OCI-M1 (cell line): ENCODE measurements at places on chromosomes 13 and 19.

DNA sequence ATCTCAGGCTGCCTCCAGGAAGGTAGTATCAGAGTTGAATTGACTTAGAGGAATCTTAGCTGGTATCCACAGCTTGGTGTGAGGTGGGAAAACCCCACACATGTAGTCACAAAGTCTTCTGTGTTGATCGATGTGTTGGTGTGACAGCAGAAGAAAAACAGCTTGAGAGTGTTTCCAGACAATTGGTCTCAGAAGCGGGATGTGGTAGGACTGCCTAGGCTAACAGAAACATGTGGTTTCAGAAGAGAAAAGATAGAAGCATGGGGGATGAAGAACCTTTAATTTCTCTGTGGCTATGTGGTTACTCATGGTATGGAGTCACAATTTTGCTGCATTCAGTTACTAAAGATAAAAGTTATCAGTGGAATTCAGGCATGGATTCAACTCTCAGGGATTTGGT lies 134.7 kb upstream of the SLITRK5 start:
- DNase-seq = peak; percentile 95

DNA sequence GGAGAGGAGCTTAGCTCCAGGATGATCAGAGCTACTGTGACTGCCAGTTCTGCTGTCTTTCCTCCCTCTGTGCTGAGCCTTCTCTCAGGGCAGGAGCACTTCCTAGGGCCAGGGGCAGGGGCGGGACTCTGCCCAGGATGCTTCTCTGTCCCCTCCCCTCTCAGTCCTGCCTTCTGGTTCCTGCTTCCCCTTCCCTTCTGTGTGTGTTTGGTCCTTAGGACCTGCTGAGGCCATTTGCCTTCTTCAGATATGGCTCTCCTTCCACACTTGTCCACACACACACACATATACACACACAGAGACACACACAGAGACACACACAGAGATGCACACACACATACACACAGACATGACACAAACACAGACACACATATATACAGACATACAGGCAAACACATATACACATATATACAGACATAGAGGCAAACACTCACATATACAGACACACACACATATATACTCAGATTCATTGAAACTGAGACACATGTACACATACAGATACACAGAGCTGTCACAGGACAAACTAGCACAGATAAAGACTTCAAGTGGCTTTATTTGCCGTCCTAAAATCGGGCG lies 22.0 kb upstream of the CD177 start:
- no peak for DNase-seq

DNA sequence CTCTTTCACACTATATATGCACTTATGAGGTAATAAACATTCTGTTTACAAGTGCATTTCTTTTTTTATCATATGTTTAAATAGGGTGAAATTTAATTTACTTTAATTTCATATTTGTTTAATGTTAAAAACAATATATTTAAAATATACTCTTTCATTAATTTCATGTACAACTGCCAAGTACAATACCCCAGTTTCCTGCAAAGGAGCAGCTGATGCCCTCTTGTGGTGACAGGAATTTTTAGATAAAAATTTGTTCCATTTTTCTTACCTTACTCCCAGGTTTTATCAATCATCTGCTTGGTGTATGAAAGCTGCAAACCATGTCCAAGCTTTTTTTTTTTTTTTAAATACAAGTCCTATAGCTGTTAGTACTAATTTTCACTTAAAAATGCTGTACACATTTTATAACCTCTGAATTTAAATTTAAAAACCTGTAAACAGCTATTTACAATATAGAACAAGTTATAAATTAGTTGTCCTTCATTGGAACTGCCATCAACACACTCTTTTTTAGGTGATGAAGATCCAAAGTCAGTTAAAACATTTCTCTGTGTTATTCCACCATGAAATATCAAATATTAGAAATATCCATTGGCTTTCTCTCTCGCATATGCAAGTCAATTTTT lies 4.9 kb downstream of the PCDH20 start:
- DNase-seq = peak; percentile 61

DNA sequence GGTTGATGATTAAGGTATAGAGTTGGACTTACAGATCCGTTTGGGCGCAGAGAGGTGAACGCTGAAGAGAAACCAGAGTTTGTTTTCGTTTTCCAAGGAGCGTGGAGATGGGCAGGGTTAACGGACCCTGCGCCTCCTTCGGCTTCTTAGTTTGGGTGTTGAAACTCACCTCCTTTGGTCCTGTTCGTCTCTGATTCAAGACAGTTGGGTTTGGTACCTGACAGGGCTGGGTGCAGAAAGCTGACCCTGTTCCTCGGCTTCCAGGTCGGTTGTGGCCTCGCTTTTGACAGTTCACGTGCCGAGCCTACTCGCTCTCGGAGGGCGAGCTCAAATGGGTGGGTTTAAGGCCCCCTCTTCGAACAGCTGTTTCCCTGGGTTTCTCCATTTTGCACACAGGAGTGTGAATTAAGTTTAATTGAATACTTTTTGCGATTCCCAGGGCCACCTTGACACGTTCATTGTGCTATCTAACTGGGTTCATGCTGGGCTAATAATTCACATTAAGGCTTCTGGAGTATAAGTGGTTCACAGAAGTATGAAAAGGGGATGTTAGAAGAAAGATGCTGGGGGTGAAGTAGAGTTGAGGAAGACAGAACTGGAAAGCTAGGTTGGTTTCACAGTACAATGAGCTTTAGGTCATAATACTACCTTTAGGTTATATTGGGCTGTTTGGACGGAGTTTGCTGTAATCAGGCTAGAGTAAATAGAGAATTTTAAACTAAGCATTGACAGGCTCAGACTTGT lies 638 bp downstream of the USPL1 start:
- DNase-seq = peak; percentile 48

DNA sequence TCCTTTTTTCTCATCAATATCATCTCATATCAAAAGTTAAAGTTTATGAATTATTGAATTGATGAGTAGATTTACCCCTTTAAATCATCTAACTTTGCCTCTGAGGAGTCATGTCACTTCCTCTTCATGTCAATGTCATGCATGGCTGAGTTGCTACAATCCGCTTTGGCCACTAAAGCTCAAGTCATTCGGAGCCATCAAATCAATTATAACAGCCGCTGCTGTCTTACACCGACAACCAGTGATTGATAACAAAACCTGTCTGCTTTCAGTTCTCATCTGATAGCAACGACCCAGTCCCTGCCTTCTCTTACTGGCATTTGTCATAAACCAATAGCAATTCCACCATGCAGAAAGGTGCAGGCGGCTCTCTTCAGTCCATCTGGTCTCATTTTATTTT lies 429.3 kb downstream of the DIAPH3 start:
- peak; percentile 15 for DNase-seq

DNA sequence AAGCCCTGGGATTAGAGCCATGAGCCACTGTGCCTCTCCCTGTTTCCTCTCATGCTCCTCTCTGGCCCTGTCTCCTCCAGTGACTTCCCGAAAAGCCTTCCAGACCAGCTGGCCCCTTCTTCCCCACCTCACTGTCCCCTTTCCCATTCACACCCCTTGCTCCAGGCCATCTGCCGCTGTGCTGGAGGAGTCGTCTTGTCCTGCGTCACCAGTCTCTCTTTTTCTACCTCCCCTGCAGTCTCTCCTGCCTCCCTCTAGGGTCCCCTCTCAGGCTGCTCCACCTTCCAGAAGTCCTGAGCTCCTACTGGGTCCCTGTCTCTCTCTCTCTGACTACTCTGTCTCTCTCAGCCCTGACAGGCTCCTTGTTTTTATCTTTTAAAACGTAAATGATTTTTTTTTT lies 5.3 kb upstream of the FFAR1 start:
- DNase-seq = no peak

- DNase-seq = peak; percentile 94
Measured at GRCh38 chr19:15498910-15499309, 9.4 kb upstream of the CYP4F22 start.

DNA sequence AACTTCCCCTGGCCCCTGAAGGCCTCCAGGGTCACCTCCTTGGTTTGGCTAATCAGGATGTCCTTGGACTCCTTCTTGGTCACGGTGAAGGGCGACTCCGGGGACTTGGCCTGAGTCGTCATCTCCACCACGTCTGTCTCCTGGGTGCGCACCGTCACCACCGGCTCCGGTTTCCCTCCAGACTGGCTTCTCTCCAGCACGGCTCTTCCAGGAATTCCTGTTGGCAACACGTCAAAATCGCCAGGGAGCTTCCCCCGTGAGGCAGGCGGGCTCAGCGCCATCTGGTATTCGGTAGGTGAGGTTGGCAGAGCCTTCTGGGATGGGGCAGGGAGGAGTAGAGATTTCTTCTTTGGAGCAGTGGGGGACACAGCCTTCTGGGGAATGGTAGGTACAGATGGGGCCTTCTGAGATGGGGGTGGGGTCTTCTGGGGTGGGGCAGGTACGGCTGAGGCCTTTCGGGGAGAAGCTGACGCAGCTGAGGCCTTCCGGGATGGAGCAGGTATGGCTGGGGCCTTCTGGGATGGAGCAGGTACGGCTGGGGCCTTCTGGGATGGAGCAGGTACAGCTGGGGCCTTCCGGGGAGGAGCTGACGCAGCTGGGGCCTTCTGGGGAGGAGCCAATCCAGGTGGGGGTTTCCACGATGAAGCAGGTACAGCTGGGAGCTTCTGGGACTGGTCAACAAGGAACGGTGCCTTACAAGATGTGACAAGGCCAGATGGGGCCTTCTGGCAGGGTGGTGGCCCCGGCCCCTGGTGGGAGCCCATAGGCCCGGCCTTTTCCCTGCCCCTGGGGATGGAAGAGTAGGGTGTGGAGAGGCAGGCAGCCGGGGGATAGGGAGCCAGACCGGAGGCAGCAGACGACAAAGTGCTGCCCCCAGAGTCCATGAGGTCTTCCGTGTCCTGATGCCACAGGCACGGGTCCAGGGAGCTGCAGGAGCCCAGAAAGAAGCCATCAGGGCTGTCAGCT lies 3.8 kb downstream of the GARIN5B start:
- DNase-seq = no peak

DNA sequence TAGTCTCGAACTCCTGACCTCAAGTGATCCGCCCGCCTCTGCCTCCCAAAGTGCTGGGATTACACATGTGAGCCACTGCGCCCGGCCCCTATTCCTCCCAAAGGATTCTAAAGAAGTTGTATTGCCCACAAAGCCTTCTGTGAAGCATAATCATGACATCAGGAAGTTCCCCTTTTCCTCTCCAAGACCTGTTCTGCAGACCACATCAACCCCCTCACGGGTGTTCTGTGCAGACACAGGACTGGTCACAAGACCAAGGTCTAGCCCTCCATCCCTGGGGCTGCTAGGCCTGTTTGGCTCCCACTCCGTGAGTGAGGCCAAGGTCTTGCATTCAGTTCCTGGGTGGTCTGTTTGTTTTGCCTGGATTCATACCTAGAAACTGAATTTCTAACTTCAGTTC lies 178.1 kb downstream of the FLT1 start:
- DNase-seq = peak; percentile 24

DNA sequence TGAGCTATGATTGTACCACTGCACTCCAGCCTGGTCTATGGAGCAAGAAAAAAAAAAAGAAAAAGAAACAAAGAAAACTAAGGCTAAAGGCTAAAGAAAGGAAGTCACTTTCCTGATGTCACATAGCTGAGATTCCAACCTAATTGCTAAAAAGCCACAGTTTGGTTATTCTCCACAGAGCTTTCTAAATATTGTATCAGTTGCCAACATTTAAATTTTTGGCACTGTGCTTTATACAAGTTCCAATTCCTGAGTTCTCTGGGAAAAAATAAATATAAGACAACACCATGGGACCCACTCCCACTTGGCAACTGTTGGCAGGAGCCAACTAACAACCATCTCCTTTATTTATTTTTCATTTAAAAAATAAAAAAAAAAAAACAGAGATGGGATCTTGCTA lies 11.2 kb upstream of the LYPD3 start:
- DNase-seq = no peak

DNA sequence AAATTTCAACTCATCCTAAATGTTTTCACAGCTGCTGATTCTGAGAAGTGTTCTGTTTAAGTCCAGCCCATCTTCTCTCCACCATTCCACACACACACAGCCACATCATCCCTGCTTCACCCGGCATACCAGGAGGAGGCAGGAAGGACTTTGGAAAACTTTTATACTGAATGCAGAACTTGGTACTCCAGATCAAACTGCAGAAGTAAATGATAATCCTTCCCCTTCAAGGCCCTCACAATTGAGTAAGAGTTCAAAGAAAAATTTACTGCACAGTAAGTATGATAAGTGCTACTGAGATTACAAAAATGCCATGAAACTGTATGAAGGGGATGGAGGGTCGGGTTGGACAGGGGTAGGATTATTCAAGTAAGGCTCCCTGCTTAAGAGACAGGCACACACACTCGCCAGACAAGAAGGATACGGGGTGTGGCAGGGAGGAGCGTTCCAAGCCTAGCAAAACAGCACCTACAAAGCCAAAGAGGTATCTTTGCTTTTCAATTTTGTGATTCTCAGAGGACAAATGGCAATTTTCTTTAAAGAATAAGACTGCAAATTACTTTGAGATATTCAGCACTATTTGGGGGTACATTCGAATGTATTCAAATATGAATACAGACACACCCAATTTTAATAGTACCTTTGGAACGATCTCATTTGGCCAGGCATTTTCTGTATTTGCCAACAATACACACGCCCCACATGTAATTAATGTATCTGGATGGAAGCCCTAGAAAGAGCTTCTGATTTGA lies 2.5 kb downstream of the USP12 start:
- DNase-seq = peak; percentile 32

- DNase-seq = no peak
Measured at GRCh38 chr13:34474187-34474868, 467.7 kb upstream of the NBEA start.

DNA sequence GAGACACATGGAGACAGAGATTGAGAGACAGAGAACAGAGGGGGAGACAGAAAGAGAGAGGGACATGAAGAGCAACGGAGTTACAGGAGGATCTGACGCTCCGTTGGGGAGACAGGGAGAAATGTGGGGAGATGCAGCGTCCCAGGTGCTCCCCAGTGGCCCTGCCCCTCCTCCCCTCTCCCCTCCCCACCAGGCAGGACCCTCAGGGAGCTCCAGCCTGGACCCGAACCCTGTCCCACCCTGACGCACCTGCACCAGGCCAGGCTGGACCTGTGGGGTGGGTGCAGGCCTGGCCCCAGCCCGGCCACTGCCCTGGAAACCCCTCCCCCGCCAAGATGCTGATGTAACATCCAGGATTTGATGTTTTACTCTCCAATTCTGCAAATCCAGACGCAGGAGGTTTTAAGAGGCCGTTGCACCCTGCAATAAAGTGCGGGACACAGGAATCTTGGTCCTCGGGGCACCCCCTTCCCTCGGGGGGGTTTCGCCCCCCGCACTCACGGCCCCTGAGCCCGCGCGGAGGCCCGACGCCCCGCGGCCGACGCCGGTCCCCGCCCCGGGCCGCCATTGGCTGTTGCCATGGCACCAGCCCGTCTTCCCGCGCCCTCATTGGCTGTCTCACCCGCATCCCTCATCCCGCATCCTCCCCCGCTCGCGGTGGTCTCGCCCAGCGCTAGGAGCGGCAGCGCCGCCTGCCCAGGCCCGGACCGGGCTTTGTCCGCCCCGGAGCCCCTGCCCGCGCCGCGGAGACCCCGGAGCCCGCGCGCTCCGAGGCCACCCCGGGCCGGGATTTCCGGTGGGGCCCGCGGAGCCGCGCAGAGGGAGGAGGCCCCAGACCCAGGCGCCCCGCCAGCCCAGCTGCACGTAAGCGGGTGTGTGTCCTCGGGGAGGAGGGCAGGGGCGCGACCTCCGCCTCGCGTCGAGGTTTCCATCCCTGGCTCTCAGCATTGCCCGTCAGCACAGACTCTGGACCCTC lies at the start of gene APC2:
Gene APC2 (plus strand): TSS at position 655 of the 976 bp plus-strand sequence. CDS start 2,881 bp downstream, outside the sequence.
- DNase-seq = no peak

GRCh38 chr13:67619995-67620380 lies 389.9 kb upstream of the PCDH9 start:
- peak; percentile 59 for DNase-seq

- peak; percentile 53 for DNase-seq
Measured at GRCh38 chr19:21256722-21257121, 72.5 kb downstream of the ZNF708 start.
